A375 (cell line): ENCODE measurements at places on chromosomes 16 and 17. TPM values are rescaled to one million over a fixed set of nuclear protein-coding genes. Genes with fewer than 3 reads are reported as not detected.

The RRAD gene
- total RNA-seq: 0.11 and 0.68 TPM in 2 replicates

The UTS2R gene
- total RNA-seq: not detected in 2 replicates

The DNAH3 gene
- total RNA-seq: 0.15 TPM in 1 of 2 replicates, not detected in the other

The SRL gene
- not detected in 2 replicates for total RNA-seq

The PIP4K2B gene
- total RNA-seq: 27.5 and 31.3 TPM in 2 replicates

The SLC12A3 gene
- total RNA-seq: not detected in 2 replicates

The CHD9NB gene
- total RNA-seq: 0.30 and 1.2 TPM in 2 replicates

The TPSG1 gene
- not detected in 2 replicates for total RNA-seq

The P3H4 gene
- 53.4 and 66.4 TPM in 2 replicates for total RNA-seq

The MYH1 gene
- total RNA-seq: not detected in 2 replicates

The ARHGAP44 gene
- 2.5 and 4.5 TPM in 2 replicates for total RNA-seq
